Stimulated activated CD4-positive, alpha-beta T cell treated with anti-CD3 and anti-CD28 coated beads, Interleukin-15, amount 100 ng/mL, for 1 hour (primary cell): ENCODE measurements at places on chromosomes 5 and 9.

GRCh38 chr9:129958796-129959195 is 84.2 kb downstream of the FNBP1 start:
- DNase-seq: no peak

GRCh38 chr5:62779010-62779422 is 200.4 kb downstream of the LRRC70 start:
- no peak for DNase-seq

DNA sequence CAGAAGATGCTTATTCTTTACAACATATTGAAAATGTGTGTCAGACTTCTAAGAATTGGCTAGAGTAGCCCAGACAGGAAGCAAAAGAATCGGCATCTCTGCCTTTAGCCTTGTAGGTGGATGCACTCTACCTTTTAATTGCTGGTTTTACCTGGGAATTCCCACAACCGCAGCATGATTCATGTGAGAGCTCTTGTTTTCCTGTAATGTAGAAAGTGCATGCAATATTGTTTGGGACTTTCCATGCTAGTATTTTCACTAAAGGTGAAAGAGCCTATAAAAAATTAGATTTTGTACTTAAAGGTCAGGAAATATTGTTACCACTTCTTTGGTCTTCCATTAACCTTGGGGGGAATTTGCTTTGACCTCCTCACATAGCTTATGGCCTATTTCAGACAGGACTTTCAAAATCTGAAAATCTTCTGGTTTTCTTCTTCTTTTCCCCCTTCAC is 89.8 kb downstream of the NTRK2 start:
- DNase-seq: no peak

DNA sequence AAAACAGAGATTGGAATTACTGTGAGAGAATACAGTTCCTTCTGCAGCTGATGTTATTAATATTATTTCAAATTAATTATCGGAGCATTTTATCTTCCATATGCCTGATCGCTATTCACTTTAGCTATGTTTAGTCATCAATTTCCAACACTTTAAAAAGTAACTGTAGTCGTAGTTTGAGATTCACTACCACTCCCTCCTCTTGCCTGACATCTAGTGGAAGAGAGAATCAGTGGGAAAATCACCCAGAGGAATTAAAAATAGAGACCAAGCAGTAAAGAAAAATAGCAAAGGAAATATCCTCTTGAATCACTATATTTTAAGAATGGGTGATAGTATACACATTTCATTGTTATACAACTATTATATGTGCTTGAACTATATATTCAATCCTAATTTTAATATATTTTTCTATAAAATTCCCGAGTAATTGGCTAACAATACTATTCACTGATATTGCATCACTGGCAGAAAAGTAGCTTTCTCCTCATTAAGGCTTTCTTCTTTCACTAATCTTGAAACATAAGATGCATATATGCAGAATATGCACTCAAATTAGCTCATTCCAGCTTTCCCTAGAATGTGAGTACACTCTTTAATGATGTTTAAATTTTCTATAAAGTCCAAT is 708.7 kb downstream of the CDH9 start:
- DNase-seq: no peak

DNA sequence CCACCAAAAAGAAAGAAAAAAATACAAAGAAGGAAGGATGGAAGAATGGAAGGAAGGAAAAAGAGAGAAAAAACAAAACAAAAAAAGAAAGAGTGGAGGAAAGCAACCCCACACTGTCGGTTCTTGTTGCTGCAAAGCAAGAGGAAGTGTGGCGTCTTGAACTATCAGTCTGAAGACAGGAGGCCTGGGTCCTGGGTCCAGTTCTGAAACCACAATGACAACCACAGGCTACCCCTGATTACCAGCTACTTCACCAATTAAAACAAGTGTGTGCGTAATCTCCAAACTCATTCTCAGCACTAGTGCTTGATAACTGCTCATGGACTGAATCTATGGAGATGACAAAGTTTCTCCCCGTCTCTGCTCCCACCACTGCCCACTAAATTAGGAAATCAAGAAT is 93.7 kb downstream of the RASEF start:
- no peak for DNase-seq

- DNase-seq: no peak
These were observed 82.1 kb upstream of the MOCS2 start for GRCh38 chr5:53191548-53192165.

GRCh38 chr9:124355039-124355940 is 60.0 kb downstream of the PSMB7 start:
- DNase-seq: no peak

DNA sequence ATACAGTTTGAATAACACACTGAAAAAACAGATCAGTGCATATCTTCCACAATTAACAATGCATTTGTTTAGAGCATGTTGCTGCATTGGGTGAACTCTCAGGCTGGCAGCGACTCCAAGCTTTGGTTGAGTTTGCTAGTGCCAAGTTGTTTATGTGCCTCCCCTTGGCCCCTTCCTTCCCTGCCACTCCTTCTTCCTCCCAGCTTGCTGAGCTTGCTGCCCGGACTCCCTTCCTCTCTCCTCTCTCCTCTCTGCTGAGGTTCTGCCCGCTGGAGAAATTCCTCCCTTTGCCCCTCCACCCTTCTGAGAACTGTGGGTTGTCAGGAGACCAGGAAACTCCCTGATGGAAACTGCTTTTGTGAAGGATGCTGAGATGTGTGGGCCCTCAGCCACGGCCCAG is 247.3 kb downstream of the PDZD2 start:
- no peak for DNase-seq

GRCh38 chr5:90939211-90939610 is 380.6 kb downstream of the ADGRV1 start:
- no peak for DNase-seq

DNA sequence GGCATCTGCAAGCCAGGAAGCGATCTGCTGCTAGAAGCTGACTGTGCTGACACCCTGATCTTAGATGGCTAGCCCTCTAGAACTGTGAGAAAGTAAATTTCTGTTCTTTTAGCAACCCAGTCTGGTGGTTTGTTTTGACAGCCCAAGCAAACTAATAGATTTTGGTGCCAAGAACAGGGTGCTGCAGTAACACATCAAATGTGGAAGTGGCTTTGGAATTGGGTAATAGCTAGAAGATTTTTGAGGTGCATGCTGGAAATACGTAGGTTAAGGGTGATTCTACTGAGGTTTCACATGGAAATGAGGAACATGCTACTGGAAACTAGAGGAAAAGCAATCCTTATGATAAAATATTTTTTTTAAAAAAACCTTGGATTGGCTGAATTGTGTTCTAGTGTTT is 153.5 kb upstream of the SH3GL2 start:
- no peak for DNase-seq

- DNase-seq: no peak
These were observed 72.6 kb downstream of the VAV2 start for GRCh38 chr9:133919253-133920115.

DNA sequence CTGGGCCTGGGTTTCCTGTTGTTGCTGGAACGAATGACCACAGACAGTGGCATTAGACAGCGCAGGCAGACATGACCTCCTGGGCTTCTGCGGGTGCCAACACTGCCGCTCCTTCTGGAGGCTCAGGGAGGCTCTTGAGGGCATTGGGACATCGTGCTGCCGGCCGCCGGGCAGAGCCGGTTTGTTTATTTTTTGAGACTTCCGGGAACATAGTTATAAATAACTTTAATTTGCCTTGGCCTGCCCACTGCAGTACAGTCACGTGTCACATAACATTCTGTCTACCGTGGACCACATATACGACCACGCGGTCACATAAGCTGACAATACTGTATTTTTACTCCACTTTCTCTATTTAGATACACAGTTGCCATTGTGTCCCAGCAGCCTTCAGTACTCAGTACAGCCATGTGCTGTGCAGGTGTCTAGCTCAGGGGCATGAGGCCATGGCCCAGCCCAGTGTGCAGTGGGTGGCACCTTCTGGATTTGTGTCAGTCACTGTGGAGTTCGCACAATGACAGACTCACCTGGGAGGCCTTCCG is 8.2 kb upstream of the TOR4A start:
- no peak for DNase-seq

GRCh38 chr9:123562844-123563346 is 206.9 kb downstream of the CRB2 start:
- no peak for DNase-seq

DNA sequence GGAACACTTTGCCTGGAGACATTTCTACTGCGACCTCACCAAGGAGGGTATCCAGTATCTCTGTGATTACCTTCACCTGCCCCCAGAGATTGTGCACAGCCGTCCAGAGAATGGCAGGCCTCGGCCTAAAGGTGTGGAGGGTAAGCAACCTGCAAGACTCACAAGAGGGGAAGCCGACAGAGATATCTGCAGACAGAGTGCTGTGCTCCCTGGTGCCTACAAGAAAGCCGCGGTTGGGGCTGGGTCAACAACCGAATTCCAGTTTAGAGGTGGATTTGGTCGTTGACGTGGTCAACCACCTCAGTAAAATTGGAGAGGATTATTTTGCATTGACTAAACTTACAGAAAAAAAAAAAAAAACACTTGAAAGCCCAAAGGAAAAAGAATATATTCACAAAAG is 107.8 kb upstream of the ISL1 start:
- no peak for DNase-seq

DNA sequence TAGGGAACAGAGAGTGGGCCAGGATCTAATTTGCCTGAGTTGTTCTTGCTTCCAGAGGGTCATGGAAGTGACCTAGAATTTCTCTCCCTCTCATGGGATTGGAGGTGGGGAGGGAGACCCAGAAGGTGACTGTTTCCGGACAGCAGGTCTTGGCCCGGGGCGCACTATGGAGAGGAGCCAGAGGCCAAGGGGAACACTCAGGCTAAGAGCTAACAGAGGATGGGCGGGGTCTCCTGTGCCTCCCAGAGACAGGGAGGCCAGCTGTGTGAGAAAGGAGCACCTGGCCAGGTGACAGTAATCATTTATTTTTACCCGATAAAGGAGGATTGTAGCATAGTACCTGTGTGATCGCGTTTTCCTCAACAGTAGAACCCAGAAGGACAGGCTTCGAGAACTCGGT is 50.9 kb upstream of the ANKH start:
- no peak for DNase-seq

DNA sequence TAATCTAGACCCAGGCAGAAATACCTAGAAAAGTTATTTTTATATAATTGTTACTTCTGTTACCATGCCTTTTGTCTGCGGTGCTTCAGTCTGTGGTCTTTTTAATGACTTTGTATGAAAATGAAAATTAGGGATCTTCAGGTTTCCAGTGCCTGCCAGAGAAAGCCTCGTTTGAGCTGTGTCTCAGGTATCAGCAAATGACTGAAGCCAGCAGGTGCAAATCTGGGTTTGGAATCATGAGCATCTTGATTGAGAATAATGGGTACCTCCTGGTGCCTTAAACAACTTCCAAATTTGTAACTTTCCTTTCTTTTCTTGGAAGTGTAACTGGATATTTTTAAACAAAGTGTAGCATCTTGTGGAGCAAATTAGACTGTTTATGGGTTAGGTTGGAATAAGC is 4.3 kb downstream of the ZBTB34 start:
- DNase-seq: no peak

DNA sequence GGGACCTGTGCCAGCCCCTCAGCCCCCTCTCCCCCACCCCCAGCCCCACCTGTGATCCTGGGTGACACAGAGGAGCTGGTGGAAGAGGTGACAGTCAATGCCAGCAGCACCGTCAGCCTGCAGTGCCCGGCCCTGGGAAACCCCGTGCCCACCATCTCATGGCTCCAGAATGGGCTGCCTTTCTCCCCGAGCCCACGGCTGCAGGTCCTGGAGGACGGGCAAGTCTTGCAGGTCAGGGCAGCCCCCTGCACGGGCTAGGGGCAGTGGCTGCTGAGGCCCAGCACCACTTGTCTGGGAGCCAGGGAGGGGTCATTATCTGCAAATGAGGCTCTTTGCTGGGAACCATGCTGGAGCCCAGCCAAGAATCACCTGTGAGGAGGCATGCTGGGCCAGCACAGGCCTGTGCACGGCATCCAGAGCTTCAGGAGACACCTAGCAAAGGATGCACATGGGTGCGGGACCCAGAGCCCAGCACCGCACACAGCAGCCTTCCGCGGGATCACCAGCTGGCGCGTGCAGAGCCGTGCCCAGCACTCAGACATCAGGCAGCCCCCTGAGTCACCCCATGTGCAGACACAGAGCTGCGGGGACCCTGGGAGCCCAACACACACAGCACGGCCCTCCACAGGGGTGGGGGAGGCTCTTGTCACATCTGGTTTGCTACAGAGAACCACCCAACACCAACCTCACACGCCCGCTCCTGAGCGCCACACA is 62.0 kb upstream of the ASS1 start:
- no peak for DNase-seq

DNA sequence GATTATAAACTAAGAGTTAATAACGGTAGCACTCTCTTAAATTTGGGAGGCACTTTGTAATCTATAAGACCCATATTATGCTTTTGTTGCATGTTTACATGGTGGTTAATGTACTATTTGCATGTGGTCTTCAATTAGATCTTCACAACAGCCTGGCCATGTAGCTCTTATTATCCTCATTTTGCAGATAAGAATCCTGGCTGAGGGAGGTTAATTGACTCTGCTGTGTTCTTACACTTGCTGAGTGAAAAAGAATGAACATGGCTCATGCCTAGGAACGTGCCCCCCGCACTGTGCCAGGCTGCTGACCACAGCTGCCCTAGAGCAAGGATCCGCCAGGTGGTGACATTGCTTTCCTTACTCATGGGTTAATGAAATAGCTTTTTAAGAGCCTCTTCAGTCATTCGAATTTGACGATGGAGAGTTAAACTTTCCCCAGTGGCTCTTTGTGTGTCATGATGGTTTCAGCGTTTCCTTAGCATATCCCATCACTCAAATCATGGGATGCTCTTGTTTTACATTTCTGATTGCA is 97.9 kb downstream of the CDH6 start:
- no peak for DNase-seq

DNA sequence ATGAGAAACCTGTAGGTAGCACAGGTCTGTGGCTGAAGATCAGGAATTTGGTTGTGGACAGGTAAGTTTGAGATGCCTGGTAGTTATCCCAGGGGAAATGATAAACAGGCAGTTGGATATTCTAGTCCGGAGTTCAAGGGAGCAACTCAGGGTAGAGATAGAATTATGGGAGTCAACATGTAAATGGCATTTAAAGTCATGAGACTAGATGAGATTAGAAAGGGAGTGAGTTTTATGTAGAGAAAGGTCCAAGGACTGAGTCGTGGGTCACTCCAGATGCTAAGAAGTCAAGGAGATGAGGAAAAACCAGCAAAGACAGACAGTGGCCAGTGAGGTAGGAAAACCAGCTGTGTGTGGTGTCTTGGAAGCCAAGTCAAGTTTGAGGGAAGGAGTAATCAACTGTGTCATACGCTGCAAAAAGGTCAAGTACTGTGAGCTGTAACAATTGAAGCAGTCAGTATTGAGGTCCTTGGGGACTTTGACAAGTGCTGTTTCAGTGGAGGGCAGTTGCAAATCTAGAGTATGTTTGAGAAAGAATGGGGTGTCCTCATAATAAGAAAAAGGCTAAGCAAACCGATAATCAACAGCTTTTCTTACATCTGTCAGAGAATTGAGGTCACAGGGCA is 18.2 kb downstream of the GNPDA1 start:
- no peak for DNase-seq
